SK-MEL-5 (cell line): ENCODE measurements at places on chromosomes 4 and X. TPM values are rescaled to one million over a fixed set of nuclear protein-coding genes. Genes with fewer than 3 reads are reported as not detected.
A peak's percentile ranks its signal among the peaks of the same experiment; 100 is the strongest.

GRCh38 chrX:52341493-52341892, 27.3 kb upstream of the XAGE2 start:
- peak; percentile 7 for DNase-seq

- no peak for DNase-seq
Measured at GRCh38 chrX:11430271-11430670, 137.1 kb downstream of the AMELX start.

Gene PABPC1L2A
- not detected in 2 replicates for total RNA-seq

DNA sequence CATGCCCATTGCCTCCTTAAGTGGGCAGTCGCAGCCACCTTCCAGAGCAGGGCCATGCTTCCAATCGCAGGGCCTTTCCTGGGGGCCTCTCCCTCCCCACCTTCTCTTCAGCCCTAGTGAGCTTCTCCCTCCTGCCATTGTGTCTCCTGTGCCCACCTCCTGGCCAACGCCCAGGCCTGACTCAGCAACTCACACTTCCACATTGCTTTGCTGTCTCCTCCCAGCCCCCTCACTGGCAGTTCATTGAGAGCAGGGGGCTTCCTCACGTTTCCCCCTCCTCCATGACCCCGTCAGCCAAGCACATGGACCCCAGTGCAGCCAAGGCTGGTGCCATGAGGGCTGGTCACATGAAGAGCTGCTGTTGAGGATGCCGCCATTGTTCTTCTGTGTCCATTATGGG, 25.9 kb downstream of the HTRA3 start:
- no peak for DNase-seq

DNA sequence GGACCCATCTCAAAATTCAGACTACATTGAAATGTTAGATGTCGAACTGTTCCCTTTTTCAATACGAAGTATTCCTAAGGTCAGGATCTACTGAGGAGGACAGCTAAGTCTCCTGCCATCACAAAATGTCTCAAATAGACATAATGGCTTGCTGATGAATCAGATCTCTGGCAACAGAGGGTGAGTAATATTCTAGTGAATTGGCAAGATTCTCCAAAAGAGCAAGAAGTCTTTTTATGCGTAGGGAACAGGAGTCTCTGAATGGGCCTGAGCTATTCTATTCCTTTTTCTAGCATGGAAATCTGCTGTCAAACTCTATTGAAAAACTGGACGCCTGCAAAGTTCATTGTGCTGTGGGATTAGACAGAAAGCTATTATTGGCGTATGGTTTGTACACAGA, 145.4 kb downstream of the FNIP2 start:
- no peak for DNase-seq

- DNase-seq = no peak
Measured at GRCh38 chr4:41865306-41865980, 69.8 kb upstream of the TMEM33 start.

Gene NRK
- 0.05 TPM in 1 of 2 replicates, not detected in the other for total RNA-seq

Gene TTC29
- not detected in 2 replicates for total RNA-seq

Gene CCDC160
- total RNA-seq = not detected in 2 replicates

Gene MAGEA1
- total RNA-seq = 2.2 and 2.5 TPM in 2 replicates

- no peak for DNase-seq
Measured at GRCh38 chr4:36325926-36326325, 44.5 kb downstream of the DTHD1 start.
